Hepatic stellate cell (primary cell): ENCODE measurements at places on chromosomes 16 and 17.

GRCh38 chr17:45311401-45311759, 5.4 kb downstream of the MAP3K14 start:
- no peak for DNase-seq

DNA sequence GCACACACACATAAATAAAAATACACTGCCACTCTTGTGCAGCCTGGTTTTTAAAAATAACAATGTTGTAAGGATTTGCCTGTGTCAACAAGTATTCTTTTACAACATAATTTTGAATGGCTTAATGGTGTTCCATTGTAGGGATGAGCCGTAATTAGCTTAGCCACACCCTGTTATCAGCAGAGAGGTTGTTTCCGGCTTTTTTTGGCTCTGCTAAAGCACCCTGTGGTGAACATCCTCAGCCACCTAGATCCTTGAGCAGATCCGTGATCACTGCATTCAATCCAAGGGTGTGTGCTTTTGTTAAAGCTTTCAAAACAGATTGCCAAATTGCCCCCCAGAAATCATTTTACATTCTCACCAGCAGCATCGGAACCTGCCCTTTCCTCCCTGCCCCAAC, 7.0 kb downstream of the KATNB1 start:
- no peak for DNase-seq

GRCh38 chr16:17278988-17279387, 191.8 kb downstream of the XYLT1 start:
- no peak for DNase-seq

DNA sequence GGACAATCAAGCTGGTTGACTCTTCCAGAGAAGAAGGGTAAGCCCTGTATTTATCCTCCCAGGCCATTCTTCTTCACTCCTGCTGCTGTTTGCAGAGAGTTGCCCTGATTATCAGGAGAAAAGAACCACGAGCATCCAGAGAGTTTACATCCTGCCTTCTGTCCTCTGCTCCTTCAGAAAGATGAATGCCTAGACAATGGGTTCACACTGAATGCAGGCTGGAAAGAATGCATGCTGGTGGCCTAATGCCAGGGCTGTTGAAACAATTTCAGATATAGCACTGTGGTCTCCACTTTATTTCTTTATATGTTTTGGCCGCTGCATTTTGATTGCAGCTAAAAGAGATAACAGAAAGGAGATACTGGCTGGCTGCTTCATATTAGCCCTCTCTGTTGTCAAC, 21.2 kb upstream of the HAS3 start:
- no peak for DNase-seq

DNA sequence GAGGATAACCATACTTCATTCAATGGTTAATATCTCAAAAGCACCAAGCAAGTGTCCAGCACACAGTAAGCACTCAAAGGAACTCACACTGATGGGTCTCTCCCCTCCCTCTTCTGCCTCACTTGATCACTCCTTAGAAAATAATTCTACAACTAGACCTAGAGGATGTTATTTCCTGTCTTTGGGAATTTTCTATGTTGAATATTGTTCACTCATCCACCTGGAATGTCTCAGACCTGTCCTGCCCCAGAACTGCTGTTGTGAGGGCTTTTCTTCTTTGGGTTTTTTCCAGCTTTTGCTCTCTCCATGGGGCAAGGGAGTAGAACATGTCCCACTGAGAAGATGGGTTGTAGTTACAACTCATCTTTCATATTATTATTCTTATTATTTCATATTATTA, 25.3 kb downstream of the NXPH3 start:
- no peak for DNase-seq

GRCh38 chr16:10517868-10518267, 62.5 kb downstream of the EMP2 start:
- no peak for DNase-seq

- peak; percentile 84 for DNase-seq
Measured at GRCh38 chr16:69112285-69113129, 7.1 kb downstream of the HAS3 start.

DNA sequence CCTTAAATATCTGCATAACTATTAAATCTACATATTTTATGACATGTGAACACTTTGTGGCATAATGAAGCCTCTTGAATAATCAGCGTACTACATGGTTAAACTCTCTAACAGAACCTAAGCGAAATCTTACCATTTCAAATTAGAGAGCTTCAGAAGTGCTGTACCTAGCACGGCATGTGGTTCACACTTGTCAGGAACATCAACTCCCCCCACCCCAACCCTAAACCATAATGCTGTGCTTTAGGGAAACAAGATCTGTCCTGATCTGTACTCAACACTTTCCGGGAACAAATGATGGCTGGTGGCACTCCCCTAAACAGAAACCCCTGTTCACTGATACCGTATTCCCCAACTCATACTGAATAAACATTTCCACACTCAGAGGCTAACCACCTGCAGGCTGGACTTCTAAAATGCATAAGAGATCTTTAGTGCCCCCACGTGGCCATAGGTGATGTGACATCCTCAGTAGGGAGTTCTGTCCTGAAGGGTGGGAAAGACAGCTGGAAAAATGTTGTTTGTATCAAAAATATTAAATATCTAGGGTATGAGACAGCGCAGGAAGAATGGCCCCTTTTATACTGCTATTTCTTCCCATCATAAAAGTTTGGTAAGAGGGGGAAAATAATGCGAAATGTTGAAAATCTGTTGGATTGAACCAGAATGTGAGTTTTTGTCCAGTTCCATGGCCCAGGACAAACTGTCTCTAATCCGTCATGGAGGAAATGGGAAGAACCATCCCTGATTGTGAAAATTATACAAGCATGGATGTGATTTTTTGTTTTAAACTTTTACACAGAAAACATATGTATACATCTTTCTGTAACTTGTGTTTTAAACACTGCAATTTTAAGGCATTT, 88.6 kb downstream of the USP31 start:
- peak; percentile 63 for DNase-seq

DNA sequence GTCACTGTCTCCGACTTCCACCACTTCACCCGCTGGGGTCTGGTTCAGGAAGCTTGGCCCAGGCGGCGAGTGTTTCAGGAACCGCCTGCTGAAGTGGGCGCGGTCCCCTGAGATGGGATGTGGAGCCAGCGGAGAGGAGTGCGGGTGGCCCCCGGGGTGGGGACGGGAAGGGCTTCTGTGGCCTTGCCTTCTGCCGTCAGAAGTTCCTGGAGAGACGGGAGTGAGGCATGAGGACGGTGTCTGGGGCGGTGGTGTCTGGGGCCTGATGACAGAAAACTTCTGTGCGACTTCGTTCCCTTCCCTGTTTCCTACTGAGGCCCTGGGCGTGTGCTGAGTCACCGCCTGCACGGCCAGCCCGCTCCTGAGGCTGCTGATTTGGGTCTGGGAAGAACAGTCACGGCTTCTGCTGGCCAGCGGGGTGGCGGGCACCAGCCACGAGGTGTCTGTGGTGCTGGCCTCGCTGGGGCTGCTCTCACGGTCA, 12.3 kb upstream of the NLRC3 start:
- no peak for DNase-seq

- peak; percentile 65 for DNase-seq
Measured at GRCh38 chr16:85123891-85124635, 11.8 kb upstream of the CIBAR2 start.

DNA sequence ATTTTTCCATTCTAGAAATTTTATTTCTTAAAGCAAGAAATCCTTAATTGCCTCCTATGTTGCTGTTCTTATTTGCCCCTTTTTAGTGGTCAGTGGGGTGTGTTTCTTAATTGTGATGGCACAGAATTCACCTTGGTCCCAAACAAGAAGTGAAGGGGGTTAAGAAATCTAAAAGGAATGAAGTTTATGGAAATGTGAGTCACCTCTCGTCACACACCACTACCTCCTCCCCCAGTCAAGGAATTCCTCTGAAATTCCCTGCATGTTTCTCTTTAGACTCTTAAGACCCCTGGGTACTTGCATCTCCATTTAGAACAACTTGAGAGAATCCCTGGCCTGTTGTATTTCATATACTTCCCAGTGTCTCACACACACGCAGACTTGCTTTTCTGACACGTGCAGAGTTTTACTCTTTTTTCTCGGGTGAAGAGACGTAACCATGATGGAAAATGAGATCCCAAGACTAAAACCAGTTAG, 247.4 kb downstream of the PRKCA start:
- DNase-seq = peak; percentile 63

- DNase-seq = no peak
Measured at GRCh38 chr17:43809121-43809520, 23.8 kb downstream of the MPP3 start.

GRCh38 chr17:40168262-40168832, 8.9 kb upstream of the RAPGEFL1 start:
- DNase-seq = peak; percentile 71

- DNase-seq = no peak
Measured at GRCh38 chr17:70674061-70674460, 504.7 kb downstream of the KCNJ2 start.

GRCh38 chr16:53822936-53823529, 119.1 kb downstream of the FTO start:
- DNase-seq = no peak

GRCh38 chr17:18184143-18185031, 759 bp downstream of the ALKBH5 start:
- no peak for DNase-seq

DNA sequence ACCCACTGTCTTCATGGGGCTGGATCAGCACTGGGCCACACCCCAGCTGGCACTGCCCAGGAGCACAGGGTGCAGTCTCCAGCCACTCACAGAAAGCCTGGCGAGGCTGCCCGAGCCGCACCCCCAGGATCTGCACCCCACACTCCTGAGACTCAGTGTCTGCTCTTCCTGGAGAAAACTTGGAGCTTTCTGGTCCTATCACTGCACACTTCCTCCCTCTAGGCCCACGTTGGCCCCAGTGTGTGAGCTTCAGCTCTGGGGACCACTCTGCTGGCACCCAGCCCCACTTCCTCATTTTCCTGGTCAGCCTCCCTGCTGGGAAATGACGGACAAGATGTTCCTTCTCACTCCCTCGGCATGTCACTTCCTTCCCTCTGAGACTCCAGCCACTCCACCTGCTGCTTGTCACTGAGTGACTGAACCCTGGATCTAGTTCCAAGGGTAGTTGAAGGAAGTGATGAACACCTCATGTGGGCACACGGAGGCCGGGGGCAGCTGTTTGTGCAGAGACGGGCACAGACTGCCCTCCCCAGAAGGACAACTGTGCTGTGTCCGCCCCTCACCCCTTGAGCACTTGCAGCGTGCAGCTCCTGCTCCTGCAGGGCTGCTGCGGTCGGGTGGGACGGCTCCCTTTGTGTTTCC, 29.0 kb downstream of the ZC3H18 start:
- no peak for DNase-seq

GRCh38 chr16:20814784-20815183, 8.5 kb downstream of the REXO5 start:
- DNase-seq = no peak

DNA sequence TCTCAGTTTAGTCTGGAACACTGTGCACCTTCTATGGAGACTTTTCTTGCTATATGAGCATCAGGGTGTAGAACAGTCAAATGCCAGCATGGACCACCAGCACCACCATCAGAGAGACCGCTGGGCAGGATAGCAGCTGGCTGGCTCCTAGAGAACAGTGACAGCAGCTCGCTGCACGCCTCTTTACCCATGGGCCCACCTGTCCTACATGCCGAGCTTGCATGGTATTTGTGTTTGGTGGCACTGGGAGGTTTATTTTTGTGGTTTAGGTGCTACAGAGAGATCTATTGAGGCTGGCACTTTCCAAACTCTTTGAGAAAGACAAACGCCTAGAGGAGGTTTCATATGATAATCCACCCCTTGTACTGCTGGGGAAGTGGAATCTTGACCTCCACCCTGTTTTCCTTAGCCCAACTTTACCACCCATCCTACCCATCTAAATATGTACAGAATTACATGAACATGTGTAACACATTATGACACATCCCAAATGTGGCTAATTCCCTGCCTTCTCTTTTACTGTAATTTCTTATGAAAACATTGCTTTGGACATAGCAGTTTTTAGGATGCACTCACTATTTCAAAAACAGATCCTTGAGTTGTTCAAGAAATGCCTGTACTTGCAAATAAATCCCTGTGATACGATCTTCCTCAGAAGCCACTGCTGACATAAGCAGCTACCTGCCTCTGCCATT, 46.3 kb downstream of the COG7 start:
- DNase-seq = no peak

DNA sequence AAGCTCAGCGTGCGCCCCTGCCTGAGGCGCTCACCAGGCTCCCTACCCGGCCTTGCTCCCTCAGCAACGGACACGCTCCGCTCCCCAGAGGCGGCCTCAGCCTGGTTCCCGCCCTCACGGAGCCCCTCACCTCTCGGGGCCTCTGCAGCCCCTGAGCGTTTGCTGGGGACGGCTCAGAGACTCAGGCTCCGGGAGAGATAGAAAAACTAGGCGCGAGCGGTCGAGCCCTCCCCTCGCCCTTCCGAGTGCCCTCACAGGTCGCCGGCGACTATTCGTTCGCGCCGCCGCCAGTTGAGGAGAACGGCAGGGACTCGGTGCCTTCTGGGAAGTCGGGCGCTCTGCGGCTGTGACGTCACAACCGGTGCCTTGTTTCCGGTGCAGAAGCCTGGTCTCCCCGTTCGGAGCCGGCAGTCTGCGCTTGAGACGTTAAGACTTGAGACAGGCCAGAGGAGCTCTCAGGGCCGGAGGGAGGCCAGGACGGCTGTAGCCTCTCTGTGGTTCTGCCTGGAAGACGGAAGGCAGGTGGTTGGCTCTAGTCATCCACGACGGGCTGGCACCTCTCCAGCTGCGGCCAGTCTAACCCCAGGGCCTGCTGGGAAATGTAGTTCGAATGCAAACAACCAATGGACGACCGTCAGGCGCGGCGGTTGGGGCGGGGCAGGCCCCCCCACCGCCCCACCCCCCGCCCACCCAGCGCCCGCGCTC, at the start of gene ZNF200:
Gene ZNF200 (minus strand): TSS at position 302 of the 705 bp plus-strand sequence. CDS start 1,403 bp downstream, outside the sequence.
- DNase-seq = peak; percentile 96

DNA sequence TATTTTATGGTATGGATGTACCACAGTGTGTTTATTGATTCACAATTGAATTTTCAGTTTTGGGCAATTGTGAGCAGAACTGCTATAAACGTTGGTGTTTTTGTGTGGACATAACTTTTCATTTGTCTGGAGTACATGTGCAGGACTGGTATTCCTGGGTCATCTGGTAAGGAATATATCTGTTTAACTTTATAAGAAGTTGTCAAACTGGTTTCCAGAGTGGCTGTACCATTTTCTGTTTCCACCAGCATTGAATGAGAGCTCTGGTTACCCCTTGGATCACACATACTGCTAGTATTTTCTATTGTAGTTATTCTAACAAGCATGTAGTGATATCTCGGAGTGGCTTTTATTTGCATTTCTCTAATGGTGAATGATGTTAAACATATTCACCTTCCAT, 24.3 kb downstream of the TMEM238L start:
- no peak for DNase-seq

DNA sequence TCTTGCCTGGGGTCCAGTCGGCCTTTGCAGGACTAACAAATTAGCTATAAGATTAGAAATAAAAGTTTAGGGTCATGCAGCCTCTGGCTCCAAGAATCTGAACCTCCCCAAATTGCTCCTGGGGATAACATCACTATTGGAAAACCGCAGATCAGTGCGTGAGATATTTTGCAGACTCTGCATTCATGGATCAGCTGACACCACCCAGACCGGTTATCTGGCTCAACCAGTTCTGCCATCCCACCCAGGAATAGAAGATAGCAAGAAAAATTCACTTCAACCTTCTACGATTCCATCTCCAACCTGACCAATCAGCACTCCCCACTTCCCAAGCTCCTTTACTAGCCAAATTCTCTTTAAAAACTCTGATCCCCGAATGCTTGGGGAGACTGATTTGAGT, 4.3 kb upstream of the PGS1 start:
- DNase-seq = no peak

- DNase-seq = no peak
Measured at GRCh38 chr17:20930081-20930760, 112.6 kb downstream of the USP22 start.
